ENCODE measurements at places on chromosomes 4 and X. TPM values are rescaled to one million over a fixed set of nuclear protein-coding genes. Genes with fewer than 3 reads are reported as not detected.

GRCh38 chrX:71976753-71977152 is 66.1 kb downstream of the NHSL2 start:
- no peak for DNase-seq

- DNase-seq: no peak
Observed at GRCh38 chr4:37693450-37694190, 7.4 kb upstream of the RELL1 start.

DNA sequence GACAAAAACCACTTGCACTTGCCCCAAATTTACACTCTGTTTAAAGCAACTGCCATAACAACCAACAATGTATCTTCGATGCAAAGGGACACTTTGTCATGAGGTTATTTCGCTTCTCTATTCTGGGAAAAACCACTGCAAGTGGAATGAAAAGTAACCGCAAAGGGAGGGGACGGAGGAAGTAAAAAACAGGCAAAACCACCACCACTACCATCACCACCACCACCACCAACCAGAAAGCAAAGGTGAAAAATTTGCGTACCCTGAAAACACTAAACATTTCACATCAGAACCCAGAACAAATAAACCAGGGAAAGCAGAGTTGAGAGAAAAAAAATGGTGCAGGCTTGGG is 1.2 kb upstream of the N4BP2 start:
- peak; percentile 36 for DNase-seq

DNA sequence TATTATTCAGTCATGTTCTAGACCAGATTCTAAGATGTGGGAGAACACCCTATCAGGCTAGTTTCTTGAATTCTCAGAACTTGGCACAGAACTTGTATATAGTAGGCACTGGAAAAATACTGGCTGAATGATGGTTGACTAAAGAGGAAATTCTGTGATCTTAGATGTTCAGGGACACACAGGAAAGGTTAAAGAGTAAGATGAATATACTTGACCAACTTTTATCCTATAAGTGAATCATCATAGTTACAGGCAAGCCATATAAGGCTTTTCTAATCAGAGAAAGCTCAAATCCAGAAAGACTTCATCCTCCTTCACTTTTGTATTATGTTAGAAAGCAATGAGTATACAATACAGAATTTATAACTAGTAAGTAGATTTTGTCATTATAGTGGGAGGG is 53.8 kb downstream of the SEPTIN11 start:
- DNase-seq: no peak

GRCh38 chr4:173498023-173498422 is 32.0 kb downstream of the HAND2 start:
- no peak for DNase-seq

- no peak for DNase-seq
Observed at GRCh38 chr4:139171876-139172691, 4.9 kb downstream of the ELF2 start.

DNA sequence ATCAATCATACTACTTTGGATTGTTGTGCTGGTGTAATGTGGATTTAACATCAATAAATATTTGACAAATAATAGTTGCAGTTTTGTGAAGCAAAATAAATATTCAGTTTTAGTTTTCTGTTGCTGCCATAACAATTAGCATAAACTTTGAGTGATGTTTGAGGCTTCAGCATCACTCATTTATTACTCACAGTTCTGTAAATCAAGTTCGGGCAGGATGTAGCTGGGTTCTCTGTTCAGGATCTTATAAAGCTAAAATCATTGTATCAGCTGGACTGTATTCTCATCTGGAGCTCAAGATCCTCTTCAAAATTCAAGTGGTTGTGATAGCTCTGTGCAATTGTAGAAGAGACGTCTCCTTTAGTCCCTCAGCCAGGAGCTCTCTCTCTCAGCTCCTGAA is 81.7 kb downstream of the CBR4 start:
- no peak for DNase-seq

- no peak for DNase-seq
Observed at GRCh38 chrX:103253608-103254007, 1.3 kb downstream of the TCEAL8 start.

SPANXN4 gene
- total RNA-seq: not detected

- DNase-seq: no peak
Observed at GRCh38 chr4:91325495-91325894, 978.3 kb upstream of the GRID2 start.

DNA sequence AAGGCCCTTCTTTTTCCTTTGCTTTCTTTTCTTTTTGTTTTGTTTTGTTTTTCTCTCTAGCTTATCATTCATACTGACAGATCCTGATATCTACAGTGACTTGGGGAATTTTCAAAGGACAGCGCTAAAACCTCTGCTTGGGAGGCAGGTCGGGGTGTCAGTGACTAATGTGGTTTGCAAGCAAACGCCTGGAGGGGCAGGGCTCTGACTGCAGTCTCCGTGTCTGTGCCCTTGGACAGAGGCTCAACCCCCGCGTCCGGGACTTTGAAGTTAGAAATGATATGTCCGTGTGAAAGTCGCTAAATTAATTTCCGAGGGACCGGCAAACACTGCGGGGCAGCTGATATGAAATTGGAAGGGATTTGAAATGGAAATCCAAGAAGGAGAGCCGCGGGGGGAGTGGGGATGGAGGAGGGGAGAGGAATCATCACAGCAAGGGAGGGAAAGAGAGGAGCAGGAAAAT is 312.4 kb downstream of the DHRSX start:
- no peak for DNase-seq

TLR1 gene
- 11.0 TPM for total RNA-seq

RAB39B gene
- total RNA-seq: 5.7 TPM

IL13RA2 gene
- total RNA-seq: 2.9 TPM

SPATA4 gene
- 0.50 TPM for total RNA-seq

DNA sequence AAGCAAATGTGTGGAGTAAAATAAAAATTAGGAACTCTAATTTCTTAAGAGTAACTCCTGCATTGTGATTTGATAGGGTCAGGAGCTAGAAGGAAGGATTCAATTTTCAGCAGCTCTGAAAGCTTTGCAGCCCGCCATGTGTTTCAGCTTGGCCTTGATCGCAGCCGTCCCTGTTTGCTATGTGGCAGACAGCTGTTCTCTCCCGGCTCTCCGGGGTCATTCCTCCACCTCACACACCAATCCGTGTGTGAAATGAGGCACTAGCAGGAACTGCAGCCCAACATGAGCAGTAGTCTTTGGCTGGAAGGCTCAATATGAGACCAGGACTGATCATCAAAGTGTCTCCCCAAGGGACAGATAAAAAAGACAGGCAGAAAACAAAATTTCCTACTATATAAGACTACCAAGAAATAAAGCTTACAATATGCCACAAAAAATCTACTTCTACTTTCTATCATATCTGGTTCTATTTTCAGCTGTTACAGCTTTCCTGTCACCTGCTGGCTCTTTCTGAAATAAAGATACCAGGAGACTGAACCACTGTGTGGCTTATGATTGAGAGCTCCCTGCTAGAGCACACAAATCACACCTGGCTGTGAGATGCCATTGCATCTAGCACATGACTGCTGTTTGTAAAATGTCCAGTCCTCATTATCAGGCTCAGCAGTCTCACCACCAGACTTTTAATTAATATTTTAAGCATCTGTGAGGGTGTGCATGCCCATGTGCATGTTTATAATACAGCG is 44.1 kb upstream of the SEC24B start:
- DNase-seq: no peak

UGT8 gene
- 87.3 TPM for total RNA-seq

FNIP2 gene
- 31.7 TPM for total RNA-seq

PDHA1 gene
- 149 TPM for total RNA-seq

DNA sequence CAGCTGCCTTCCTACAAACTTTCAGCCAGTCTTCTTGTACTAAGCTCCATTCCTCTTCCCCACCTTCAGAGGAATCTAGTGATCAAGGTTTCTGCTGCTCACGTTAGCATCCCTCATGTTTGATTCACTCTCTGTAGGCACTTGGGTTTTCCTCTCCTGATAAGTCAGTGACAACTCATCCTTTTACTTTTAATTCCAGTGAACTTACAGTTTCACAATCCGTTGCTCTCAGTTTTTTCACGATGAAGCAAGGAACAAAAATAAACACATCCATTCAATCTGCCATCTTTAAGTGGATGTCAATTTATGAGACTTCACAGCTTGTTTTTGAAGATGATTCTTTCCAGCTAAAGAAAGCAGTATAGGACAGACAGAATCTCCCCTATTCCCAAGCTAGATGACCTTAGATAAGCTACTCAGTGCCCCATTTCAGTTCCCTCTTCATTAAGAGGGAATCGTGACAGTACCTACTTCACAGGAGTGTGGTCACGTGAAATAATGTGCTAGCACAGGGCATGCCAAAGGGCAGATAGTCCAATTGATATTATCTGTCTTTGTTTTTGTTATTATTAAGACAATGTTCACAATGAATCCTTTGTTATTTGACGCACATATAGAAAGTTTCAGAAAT is 234.3 kb downstream of the PALLD start:
- DNase-seq: no peak

GRCh38 chr4:95591278-95591677 is 42.5 kb upstream of the UNC5C start:
- no peak for DNase-seq

- no peak for DNase-seq
Observed at GRCh38 chr4:184934961-184935360, 83.3 kb upstream of the HELT start.

DNA sequence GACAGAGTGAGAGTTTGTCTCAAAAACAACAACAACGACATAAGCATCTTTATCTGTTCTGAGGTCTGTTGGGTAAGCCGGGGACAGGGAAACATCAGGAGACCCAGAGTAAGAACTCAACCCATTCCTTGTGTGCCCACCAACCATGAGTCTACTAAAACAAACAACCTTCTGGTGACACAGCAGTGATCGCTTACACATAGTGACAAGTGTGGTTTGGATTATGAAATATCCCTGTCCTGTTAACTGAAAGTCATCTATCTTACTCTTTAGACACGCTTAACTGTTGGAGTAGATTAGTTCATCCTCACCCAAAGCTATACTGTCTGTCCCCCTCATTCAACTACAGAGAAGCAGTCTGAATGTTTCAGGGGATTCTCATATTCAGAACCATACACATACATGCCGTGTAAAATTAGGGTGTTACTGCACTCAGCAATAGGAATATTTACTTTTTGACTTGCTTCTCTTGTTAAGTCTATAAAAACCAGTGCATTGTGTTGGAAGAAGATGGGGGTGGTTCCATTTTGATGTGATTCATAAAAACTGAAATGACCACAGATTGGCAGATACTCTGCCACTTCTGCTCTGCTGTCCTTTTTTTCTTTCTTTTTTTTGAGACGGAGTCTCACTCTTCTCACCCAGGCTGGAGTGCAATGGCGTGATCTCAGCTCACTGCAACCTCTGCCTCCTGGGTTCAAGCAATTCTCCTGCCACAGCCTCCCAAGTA is 27.4 kb downstream of the PHKA2 start:
- no peak for DNase-seq

- no peak for DNase-seq
Observed at GRCh38 chr4:159979351-159979750, 876.5 kb downstream of the RAPGEF2 start.

DNA sequence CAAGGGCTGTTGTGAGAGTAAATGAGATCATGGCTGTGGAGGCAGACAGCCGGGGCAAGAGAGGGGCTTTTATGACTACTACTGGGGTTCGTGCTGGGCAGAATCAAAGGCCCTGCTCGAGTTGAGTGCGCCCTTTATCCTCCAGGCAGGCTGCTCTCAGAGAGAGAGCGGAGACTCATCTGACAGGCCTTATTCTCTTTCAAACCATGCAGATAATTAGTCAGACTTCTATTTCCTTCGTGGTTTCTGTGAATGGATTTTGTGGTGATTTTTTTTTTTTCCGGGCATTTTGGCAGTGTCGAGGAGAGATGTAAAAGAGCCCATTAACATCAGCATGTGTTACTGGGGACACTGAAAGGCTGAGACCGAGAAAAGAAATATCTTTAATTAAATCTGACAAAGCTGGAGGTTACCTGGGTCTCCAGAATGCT is 73.6 kb downstream of the MED28 start:
- DNase-seq: peak; percentile 89

DNA sequence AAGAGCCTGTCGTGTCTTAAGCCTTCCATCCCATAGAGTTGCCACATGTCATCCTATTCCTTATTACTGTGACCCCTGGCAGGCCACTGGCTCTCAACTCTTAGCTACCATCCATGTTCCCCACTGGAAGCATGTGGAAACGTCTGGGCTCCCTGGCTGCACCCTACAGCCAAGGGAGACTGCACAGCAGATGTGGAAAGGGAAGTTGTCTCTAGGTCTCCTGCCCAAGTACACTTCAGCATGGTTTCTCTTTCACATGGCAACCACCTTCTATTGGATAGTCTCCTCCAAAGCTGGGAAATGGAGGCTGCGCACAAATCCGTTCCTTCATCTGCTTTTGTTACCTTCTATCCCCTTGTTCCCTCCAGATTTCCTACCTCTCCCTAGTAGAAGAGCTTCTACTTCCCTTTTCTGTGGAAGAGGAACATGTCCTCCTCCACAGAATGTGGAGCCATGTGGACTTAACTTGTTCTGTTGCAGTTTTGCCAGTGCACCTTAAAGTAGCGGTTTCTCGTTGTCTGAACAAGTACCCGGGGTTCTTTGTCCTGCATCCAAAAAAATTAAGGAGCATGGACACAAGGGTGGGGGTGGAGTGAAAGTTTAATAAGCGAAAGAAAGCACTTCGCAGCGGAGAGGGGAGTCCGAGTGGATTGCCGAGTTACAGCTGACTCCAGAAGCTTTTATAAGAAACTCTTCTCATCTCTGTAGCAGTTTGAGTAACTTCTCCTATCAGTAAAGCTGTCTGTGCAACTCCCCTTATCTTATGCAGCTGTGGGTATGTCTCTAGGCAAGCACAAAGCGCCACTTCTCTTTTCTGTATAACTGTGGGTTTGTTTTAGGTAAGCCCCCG is 52.5 kb downstream of the HMGB2 start:
- DNase-seq: no peak

DNA sequence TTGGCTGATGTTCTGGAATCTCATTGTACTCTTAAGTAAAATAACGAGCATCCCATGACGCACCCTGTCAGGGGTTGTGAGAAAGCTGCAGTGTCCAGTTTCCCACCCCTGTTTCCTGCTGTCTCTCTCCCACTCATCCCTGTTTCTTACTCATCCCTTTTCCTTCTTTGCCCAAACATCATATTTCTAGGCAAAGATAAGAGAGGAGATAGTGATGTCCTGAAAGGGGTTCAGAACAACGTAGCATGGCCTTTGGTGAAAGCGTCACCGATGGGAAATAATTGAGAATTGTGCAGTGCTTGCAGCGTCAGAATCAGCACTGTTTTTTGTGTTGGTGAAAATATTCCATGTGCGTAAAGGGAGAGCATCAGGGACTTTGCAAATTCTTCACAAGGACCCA is 23.5 kb upstream of the TMEM165 start:
- DNase-seq: no peak

CFI gene
- 36.7 TPM for total RNA-seq

GSX2 gene
- not detected for total RNA-seq

All from spinal cord (tissue), 10 donors.